ENCODE measurements at places on chromosomes 4 and X.
A peak's percentile ranks its signal among the peaks of the same experiment; 100 is the strongest.

GRCh38 chr4:61301271-61301670, 101.1 kb downstream of the ADGRL3 start:
- DNase-seq, result no peak

GRCh38 chr4:23268072-23268771, 575.5 kb downstream of the GBA3 start:
- DNase-seq, result no peak

- no peak for DNase-seq
Observed at GRCh38 chr4:22336822-22337221, 179.0 kb downstream of the ADGRA3 start.

DNA sequence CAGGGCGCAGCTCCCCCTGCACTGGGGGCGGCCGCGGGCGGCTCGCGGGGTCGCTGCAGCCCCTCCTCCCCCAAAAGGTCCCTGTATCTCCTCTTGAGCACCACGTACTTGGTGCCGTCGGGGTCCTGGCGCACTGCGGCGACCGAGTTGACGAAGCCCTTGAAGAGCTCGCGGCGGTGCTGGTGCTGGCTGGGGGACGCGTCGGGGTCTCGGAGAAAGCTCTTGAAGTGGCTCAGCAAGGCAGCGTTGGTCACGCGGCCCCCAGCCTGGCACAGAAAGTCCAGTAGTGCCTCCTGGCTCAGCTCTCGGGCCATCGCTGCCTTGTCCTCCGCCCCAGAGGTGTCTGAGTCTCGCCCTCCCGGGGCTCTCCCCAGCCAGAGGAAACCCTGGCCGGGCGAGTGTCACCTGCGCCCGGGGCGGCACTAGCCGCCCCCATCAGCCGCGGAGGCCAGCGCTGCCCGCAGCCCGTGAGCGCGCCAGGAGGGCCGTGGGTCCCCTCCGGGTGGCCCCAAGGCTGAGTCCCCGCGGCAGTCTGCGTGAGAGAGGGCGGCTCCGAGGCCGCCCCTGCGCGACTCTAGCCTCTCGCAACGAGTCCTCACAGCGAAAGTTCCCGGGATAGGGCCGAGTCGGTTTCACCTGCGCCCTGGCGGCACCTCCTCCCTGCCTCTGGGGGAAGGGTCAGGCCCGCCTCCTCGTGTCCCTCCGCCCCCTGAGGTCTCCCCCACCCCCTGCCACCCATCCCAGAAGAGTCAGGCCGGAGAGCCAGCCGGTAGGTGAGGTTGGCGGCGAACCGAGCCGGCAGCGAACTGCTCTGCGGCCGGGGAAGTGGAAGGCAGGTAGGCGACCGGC, at the start of gene SOWAHB:
TSS of gene SOWAHB (minus strand) at position 609 of the 849 bp plus-strand sequence. CDS start at position 314, 295 bp downstream.
- DNase-seq, result peak; percentile 32

DNA sequence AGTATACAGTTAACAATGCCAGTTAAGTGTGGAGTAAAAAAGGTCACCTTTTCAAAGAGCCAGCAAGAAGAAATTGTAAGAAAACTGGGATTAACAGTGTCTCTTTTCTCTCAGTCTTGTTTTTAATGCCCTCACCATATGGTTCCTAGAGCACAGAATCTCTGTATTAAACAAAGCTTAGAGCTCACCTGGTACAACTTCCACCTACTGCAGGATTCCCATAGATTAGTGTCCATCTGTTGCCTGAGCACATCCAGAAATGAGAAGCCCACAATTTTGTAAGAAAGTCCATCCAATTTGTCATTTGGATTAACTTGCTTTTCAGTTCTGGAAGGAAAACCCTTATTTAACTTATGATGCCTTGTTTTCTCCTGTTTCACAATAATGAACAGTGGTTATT, 1037.1 kb downstream of the STPG2 start:
- DNase-seq, result no peak

DNA sequence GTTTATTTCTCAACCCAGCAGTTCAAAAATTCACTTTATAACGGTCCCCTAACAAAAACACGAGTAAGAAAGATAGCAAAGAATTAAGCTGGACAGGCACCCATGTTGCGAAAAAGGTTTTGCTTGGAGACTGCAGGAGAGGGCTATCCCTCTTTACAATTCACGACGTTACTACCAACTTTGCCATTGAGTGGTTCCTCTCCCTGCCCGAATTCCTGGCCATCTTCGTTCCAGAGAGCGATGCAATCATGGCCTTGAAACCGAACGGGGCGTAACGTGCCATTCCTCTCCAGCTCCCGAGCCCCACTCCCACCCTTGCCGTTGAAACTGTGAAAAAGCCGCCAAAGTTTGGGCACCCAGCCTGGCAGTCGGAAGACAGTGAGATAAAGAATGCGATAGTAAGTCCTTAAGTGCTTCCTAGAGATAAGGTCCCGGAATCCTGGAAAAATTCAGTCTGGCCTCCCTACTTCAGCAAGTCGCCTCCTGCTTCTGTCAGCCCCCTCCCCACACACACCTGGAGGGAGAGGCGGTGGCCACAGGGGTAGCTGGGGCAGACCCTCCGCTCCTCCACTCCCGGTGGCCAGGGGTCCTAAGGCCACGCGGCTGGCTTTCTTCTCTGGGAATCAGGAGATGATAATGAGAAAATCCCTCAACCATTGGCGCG, 65.2 kb downstream of the FBXO8 start:
- no peak for DNase-seq

- DNase-seq, result no peak
Observed at GRCh38 chr4:7978489-7978888, 38.8 kb upstream of the AFAP1 start.

DNA sequence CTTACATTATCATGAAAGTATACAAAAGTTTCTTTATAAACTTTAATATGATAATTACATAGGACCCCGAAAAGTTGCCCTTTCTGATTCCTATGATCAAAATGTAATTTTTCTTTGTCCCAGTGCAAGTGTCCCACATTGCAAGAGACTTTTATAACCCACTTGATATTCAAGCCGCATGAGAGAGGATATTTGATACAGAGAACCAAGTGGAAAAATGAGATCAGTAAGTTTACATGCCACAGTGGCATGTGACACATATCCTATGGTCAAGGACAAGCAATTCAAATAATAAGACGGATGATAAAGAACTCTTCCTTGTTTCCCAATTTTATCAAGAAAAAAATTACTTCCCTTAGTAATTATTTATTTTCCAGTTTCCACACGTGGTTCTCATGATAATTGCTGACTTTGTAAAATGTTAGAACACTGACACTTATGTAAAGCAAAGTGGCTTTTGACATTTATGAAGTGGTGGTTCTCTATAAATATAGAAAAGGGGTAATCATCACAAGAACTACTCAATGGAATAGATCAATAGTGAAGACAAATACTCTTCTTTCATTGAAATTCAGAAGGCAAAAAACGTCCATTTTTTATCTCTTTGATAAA, 273.7 kb upstream of the NOCT start:
- DNase-seq, result no peak

DNA sequence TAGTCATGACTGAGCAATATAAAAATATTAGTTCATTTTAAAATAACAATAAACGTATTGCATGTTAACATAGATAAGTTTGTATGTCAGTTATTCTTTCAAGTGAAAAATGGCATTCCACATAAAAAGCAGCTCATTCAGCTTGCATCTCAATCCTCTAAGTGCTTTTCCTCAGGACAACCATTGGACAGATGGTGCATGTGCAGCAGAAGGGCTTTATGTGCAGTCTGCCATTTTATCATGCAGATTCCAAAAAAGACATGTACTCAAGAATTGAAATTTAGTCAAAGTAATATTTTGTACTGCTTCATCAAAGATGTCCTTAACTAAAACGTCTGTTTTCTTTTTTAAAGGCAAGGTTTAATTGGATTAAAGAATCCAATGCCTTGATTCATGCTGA, 93.4 kb downstream of the RS1 start:
- no peak for DNase-seq

GRCh38 chr4:9987749-9988362, 33.4 kb downstream of the SLC2A9 start:
- DNase-seq, result no peak

- DNase-seq, result no peak
Observed at GRCh38 chr4:126604268-126604867, 1028.4 kb upstream of the INTU start.

GRCh38 chrX:24343719-24344118, 16.7 kb upstream of the SUPT20HL1 start:
- no peak for DNase-seq

DNA sequence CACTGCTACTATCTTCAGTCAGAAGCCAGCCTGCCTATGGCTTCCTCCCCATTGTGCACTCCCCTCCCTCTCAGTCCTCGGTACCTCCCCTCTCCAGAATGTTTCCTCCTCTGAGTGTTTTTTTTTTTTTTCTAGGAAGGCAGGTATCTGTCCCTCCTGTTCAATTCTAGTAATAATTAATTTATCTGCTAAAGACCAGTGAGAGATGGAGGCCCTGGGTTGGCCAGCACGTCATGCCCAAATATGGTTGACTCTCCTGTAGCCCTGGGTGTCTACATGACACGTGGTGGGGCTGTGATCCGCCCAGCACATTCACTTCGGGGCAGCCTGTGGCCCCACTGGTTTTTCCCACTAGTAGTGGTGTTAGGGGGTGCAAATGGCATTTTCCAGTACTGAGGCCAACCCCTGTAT, 1.8 kb downstream of the FLNA start:
- DNase-seq, result no peak

GRCh38 chr4:173518425-173519102, 11.5 kb downstream of the HAND2 start:
- DNase-seq, result no peak

DNA sequence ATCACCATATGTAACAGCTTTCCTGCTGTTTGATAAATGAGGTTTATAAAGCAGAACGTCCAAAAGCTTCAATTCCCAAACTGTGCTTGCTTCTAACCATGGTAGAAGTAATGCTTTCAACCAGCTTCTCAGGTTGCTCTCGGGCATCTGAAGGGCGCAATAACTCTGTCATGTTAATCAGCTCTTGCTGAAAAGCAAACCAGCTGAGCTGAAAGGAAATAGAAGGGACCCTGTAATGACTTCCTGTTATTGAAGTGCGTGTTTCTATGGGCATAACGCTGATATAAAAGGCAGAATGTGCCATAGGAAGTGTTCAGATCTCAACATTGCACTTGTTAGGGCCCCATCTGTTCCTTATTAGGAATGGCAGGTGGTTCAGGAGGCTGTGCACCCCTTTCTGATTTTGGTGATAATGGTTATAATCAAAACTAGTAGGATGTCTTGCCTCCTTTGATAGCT, 21.2 kb downstream of the HERC3 start:
- DNase-seq, result peak; percentile 34

GRCh38 chrX:56564921-56565840, 1.8 kb downstream of the UBQLN2 start:
- no peak for DNase-seq

GRCh38 chrX:136032370-136032769, 47.1 kb downstream of the SLC9A6 start:
- DNase-seq, result no peak

- DNase-seq, result no peak
Observed at GRCh38 chr4:152356428-152357034, 179.4 kb downstream of the FBXW7 start.

GRCh38 chr4:15690020-15690809, 8.6 kb downstream of the FAM200B start:
- DNase-seq, result no peak

DNA sequence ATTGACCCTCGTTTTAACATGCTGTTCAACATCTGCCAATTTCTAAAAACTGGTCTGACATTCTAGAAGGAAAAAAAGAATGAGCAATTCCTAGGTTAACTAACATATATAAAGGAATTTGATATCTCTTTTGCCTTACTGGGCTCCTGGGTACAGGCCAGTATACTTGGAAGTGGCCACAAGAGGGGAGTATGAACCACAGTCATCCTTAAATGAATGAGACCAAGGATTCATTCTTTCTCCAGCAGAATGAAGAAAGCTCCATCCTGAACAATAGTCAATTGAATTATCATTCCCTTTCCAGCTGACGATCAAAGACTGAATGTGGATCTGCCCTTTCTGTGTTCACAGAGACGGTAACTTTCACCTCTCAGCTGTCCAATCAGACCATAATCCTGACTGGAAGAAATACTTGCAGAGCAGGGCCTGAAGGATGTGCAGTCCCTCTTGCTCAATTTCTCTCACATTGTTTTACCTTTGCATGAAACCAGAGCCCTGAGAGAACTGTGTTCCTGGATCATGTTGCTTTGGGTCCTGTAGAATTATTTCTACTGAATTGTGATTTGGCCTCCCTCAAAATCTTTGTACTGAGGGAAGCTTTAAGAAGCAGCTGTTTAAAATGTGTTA, 14.8 kb upstream of the SPARCL1 start:
- DNase-seq, result no peak

GRCh38 chr4:143351149-143351691, 14.5 kb downstream of the GAB1 start:
- DNase-seq, result no peak

DNA sequence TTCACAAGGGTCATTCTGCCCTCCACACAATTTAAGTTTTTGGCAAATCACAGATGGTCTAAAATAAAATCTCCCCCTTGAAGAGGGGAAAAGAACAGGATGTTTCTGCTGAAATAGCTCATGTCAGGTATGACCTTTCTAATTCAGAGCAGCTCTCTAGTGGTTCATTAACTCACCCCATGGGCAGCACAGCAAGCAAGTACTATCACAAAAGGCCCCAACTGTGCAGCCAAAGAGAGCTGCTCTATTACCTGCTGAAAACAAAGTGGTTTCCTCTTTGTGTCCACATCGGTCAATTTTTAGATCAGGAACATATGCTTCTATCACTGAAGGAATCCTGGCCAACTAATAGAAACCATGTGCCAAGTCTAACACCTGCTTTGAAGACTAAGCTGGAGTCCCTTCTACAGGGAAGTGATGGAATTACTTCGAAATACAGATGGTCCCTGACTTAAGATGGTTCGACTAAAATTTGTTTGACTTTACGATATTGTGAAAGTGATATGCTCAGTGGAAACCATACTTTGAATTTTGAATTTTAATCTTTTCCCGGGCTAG, 164.3 kb downstream of the ENOX2 start:
- no peak for DNase-seq

DNA sequence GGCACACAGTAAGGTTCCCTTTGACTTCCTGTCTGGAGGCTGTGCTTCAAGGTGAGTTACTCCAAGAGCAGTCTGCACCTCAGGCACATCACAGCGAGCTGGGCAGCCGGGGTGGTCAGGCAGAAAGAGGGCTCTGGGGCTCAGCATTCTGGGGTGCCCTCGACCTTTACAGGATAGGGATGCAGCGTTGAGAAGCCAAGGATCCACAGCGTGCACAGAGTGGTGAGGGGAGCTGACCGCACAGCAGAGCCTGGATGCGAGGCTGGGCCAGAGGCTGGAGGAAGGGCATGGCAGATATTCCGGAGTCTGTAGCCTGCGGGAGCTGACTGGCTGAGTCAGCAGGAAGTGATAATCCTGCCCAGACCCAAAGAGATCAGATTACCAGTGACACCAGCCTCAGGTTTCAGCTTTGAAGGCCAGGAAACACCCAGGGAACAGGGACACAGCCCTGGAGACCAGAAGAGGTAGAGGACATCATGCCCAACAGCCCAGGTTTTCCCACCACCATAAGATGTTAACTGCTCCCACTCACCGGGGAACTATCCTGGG, 38.4 kb upstream of the PDLIM3 start:
- DNase-seq, result no peak

GRCh38 chr4:12110627-12111026, 681.9 kb upstream of the HS3ST1 start:
- no peak for DNase-seq

- DNase-seq, result no peak
Observed at GRCh38 chr4:149409146-149409545, 406.5 kb downstream of the IQCM start.

GRCh38 chrX:115533485-115533884, 27.5 kb upstream of the PLS3 start:
- DNase-seq, result no peak

All from activated CD4-positive, alpha-beta T cell treated with anti-CD3 and anti-CD28 coated beads, Interleukin-2, amount 50 U/mL, for 1 hour (primary cell).